ENCODE measurements at places on chromosomes 6 and 20. TPM values are rescaled to one million over a fixed set of nuclear protein-coding genes. Genes with fewer than 3 reads are reported as not detected.

The VTA1 gene
- 50.8 TPM for total RNA-seq

The YTHDF1 gene
- total RNA-seq, result 26.1 TPM

The SOX12 gene
- 9.5 TPM for total RNA-seq

The SAMD5 gene
- total RNA-seq, result 2.6 TPM

The HNF4A gene
- total RNA-seq, result not detected

The RIMS1 gene
- total RNA-seq, result under 0.01 TPM

The KIAA1755 gene
- 4.1 TPM for total RNA-seq

The SUMO4 gene
- total RNA-seq, result 1.7 TPM
